ENCODE measurements at places on chromosomes 1 and 21.

DNA sequence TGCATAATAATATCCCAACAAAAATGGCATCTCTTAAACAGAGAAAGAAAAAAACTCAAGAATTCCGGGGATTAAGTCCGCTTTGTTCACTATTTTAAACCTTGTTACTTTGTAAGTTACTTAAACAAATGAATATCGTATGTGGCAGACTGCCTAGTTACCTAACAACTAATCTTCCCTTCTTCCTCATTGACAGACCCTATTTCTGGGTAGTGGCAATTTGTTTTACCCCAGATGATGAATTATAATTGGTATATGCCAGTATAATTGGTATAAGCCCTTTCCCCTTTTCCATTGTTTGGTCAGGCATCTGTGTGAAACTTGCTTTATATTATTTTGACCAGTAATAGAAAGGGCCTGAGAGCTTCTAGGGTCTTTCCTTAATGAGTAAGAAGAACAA lies 52.4 kb downstream of the CDC42BPA start:
- no peak for DNase-seq

- DNase-seq = no peak
Measured at GRCh38 chr1:162904023-162904422, 43.0 kb upstream of the CCDC190 start.

DNA sequence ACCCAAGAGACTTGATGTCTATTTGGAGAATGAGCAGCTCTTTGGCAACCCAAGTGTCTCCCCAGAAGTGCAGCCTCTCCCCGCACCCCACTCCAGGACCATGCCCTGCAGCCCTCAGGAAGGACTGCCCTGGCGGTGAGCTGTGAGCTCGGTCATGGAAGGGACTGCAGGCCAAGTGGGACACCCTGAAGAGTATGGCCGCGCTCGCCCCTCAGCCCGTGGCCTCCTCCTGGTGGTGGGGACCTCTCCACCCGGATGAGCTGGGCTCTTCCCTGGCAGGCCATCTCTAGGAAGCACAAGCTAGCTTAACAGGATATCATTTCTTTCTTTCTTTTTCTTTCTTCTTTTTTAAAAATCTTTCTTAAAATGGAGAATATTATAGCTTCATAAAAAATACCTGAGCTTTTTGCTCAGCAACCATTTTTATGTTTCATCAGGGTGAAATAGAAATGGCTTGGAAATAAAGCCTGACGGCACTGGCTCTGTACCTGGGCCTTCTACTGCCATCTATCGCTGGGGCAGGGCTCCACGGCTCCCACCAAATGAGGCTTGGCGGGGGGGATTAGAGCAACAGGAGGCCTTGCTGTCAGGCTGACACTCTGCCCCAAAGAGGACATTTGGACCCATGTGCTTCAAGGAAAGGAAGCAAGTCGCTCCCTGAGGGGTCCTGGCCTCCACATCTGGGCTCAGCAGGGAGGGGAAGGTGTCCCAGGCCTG lies 296.2 kb upstream of the VAMP3 start:
- DNase-seq = no peak

DNA sequence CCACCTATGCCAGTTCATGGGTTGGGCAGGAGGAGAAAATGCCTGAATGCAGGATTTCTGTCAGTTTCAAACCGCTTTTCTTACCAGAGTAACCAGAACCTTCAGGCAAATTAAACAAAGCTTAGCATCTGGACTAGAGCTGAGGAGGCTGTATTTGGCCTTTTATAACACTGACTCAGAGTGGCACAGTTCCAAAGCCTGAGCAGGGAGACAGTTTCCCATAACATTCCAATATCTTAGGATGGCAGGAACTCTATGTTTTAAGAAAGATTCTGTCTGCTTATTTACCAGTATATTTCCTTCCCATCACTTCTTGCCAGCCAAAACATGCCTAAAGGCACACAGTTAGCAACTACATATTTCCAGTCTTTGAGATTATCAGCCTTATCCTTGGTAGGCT lies 46.8 kb downstream of the UBR4 start:
- no peak for DNase-seq

- no peak for DNase-seq
Measured at GRCh38 chr1:103156966-103157365, 48.6 kb upstream of the COL11A1 start.

DNA sequence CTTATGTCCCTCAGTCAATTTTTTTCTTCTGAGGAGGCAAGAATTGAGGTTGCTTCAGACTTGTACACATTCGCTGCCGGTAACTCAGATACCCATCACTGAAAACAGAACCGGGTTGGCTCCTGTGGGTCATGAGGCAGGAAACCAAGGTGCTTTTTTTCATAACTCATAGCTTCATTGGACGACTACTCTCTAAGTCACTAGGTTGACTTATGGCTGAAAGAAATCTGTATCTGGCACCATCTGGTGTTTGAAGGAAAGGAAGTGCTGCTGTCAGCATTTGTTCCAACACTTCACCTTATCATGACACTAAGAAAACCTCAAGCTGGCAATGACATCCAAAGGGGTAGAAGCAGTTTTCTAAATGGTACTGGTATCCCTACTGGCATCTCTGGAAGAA lies 82.3 kb downstream of the TBX19 start:
- DNase-seq = no peak

DNA sequence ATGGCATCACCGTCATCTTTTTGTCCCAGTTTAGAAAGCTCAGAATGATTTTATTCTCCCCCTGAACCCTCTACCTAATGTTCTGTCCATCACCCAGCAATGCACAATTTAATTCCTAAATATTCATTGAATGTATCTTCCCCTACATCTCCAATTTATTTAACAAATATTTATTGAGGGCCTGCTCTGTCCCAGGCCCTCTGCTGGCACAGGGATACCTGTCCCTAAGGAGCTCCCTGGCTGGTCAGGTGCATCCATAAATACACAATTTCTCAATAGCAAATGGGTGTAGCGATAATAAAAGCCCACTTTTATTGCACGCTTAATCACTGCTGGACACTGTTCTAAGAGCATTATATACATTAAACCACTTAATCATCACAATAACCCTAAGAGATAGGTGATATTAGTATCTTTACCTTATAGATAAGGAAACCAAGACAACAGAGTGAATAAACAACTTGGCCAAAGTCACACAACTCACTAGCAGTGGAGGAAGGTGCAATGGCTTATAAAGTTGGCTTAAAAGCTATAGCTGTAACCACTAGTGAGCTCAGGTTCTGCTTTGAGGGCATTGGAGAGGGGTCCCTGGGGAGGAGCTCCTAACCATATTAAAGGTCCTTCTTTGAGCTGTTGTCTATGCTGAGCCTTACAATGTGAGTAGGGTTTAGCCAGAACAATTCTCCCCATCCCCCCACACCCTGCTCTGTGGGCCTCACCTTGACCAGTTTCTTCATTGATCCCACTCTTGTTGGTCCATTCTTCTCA lies 126.3 kb upstream of the JUN start:
- DNase-seq = no peak

DNA sequence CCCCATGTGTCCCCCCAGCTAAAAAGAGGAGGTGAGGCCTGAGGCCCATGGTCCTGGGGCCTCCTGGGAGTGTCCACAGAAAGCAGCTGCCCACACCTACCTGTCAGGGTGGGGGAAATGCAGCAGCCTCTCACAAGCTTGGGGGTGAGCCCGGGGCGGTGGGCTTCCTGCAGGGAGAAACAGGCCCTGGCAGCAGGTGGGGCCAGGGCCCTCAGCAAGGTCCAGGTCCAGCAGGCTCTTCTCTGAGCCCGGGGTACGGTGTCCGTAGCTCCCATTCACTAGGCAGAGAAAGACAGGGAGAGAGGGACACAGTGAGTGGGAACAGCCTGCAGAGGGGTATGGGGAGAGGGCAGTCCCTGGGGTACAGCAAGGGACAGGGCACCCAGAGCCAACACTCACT lies 139.0 kb downstream of the GLIS1 start:
- no peak for DNase-seq

DNA sequence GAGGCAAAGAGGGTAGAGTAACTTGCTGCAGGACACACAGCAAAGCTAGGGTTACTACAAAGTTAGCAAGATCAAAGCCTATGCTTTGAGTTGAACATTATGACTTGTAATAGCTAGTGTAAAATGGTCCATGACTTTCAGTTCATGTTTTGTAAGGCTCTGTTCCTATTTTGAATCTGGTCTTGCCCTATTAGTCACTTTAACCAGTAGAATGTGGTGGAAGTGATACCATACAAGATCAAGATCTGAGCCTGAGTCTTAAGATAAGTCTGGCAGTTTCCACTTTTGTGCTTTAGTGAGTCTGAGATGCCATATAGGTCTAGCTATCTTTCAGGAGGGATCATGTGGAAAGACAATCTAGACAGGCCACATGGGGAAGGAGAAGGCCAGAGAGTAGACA lies 282.1 kb upstream of the BRINP3 start:
- peak; percentile 46 for DNase-seq

DNA sequence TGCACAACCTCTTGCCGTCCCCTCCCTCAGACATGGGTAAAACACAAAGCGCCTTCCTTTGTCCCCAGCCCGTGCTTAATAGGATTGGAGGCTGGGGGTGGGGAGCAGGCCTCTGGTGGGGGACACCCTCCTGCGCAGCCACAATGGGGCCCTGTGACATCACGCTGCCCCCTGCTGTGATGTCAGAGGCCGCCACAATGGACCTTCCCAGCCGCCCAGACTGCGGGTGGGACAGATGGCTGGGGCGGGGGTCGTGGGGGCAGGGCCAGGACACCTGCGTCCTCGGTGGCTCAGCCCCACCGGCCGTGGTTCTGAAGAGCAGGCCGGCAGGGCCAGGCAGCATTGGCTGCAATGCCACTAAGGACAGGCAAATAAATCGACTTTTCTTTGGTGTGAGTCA lies 39.9 kb downstream of the EPHA2 start:
- DNase-seq = no peak

GRCh38 chr21:42750737-42751530 lies 97.5 kb downstream of the PDE9A start:
- no peak for DNase-seq

GRCh38 chr1:193184776-193185175 lies 1.6 kb downstream of the B3GALT2 start:
- no peak for DNase-seq
